ENCODE measurements at places on chromosomes 16 and 17.

DNA sequence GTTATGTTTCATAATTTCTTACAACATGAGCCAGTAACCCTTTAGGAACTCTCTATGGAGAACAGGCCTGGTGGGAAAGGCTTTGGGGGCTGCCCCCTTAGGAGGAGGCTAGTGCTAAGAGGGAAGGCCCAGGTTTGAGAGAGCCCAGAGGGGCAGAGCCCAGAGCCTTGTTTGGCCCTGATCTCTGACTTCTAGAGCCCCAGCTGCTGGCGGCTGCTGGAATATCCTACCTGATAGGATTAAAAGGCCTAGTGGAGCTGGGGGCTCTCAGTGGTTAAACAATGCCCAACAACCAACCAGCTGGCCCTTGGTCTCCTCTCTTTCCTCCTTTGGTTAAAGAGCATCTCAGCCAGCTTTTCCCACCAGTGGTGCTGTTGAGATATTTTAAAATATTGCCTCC, 54.1 kb downstream of the IGF2BP1 start:
- no peak for DNase-seq

DNA sequence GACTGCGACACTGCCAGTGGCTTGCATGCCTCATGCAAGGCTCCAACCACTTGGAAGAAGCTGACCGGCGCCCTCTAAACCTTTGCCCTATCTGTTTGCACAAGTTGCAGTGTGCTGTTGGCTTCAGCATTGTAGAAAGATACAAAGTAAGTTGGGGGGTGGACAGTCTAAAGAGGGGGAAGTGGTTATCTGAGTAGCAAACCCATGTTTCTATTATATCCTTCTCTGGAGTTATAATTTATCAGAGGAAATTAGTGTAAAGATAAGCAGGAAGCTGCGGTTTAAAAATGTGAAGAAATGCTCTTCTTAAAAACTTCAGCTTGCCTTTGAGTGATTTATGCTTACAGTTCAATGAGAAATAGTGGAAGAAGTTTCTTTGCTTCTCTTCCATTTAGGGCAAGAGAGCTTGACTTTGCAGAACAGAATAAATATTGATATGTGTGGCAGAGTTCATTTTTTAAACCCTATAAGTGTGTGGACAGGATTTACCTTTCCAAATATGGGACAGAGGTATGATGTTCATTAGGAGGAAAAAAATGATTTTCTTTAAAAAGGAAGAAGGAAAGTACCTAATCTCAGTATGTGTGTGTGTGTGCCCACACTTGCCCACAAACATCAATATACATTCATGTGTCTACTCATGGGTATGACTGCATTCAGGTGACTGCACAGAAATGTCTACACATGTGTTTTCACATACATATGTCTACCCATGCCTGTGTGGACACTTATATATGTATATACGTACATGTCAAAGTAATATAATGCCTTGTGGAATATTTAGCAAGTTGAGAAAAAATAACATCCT, 8.1 kb downstream of the AMZ2 start:
- DNase-seq = no peak

DNA sequence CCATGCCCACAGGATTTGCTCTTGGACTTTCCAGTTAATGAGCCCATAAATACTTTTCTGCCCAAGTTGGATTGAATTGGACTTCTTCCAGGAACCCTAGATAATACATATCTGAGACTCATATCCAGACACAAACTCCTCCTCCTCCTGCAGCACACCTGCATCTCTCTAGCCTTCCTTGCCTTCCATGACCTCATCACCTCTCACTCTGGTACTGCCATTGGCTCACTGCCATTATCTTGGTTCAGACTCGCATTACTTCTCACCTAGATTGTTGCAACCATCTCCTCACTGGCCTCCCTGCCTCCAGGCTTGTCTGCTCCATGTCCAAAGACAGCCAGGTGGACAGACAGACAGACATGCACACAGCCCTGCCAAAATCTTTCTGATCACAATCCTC, 4.8 kb upstream of the SYT17 start:
- DNase-seq = no peak

DNA sequence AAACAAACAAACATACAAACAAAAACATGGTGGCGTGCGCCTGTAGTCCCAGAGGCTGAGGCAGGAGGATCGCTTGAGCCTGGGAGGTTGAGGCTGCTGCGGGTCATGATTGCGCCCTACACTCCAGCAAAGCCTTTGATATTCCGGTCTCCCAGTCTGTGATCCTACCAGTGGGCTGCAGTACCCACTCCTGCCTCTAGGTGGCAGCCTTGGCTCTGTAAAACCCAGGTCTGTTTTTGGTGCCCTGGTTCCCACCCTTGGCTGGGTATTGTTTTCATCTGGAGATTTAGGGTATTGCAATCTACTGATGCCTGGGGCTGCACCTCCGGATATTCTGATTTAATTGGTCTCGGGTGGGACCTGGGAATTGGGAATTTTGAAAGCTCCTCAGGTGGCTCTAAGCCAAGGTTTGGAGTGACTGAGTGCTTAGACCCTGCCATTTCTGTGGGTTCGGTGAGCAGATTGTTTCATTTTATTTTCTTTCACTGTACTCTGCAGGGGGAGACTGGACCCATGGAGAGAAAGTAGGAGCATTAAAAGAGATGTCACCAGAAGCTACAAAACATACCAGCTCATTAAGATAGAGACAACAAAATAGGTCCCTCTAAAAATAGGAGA, 40.5 kb downstream of the MYH3 start:
- no peak for DNase-seq

- no peak for DNase-seq
Measured at GRCh38 chr17:30337393-30337999, 3.6 kb upstream of the TMIGD1 start.

DNA sequence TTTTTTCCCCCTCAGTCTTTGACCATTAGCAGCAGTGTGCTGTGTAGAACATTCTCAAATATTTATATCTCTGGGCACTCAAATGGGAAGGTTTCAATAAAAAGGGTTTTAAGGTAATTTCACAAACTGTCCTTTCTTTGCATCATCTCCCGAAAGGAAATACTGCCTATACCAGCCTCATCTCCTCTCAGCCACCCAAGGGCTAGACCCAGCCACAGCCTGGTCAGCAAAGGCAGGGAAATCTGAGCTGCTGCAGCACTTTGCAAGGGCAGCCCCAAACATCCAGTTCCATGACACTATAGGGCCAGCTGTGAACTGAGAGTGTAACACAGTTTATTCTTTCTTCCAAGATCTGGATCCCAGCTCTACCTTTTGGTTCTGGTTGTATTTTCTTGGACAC, 28.9 kb downstream of the TMEM11 start:
- DNase-seq = no peak

GRCh38 chr17:68346448-68346847, 55.2 kb downstream of the ARSG start:
- DNase-seq = no peak

GRCh38 chr16:84605339-84605848, 12.5 kb downstream of the COTL1 start:
- no peak for DNase-seq

GRCh38 chr17:10628756-10629155, 28.4 kb downstream of the MYH3 start:
- no peak for DNase-seq

GRCh38 chr16:80573700-80574120, 32.9 kb downstream of the DYNLRB2 start:
- no peak for DNase-seq

DNA sequence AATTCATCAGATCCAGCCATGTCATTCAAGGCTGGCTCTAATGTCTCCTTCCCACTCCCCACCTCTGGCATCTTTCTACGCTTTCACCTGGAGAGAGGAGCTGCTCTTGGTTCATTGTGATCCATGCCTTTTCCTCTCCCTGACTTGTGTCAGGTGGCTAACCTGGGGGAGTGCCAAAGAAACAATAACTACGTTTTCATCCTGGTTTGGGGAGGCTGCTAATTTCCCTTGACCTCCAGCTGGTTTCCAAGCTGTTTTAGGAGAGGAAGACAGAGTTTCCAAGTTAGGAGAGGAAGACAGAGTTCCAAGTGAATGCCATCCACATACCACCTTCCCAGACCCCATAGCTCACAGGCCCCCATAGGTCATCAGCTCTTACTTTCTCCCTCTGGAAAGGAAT, 40.0 kb upstream of the HLF start:
- no peak for DNase-seq

DNA sequence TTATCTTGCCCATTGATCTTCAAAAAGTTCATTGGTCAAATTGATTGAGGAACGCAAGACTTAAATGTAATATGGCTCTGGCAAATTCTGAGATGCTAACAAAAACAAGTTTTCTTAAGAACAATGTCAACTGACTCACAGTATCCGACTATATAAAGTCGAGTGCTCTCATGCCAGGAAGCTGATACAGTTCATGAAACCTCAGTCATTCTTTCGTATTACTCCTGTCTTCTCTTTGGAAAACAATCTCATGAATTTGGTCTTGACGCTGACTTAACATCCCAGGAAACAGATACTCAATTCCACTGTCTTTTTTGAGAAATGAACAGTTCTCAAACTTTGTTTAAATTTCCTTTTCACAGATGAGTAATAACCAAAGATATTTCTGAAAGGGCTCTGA, 704.9 kb downstream of the MAF start:
- no peak for DNase-seq
